SJSA1 (cell line): ENCODE measurements at places on chromosomes 3 and 15. TPM values are rescaled to one million over a fixed set of nuclear protein-coding genes. Genes with fewer than 3 reads are reported as not detected.

NR2F2 gene
- total RNA-seq: 9.8 and 14.0 TPM in 2 replicates

SLC2A2 gene
- not detected in 2 replicates for total RNA-seq

- peak; percentile 54 for DNase-seq
- peaks cover 68% of the 10 kb centered on the region for H3K36me3 ChIP-seq
- H3K4me3 ChIP-seq: no peak overlapping the region
- no peaks in the 10 kb centered on the region for H3K27me3 ChIP-seq
- peak overlapping the region; percentile 75 for H3K27ac ChIP-seq
These were observed 7.0 kb downstream of the GNAI2 start for GRCh38 chr3:50242851-50243542.

GABRB3 gene
- not detected in 2 replicates for total RNA-seq

DNA sequence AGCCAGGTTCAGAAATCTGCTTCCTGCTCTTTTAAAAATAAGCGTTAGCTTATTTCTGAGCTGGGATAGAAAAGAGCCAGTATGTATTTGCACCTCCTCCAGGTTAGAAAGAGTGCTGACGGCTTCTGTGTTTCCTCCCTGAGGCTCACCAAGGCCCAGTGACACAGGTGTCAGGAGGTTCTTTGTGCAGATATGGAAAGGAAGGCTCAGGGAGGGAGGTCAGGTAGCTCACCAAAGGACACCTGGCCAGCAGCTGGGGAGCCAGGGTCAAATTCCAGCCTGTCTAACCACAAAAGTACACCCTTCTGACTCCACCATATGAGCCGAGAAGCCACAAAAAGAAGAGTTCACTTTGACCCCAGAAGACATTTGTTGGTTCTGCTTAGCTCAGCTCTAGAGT, 201.0 kb upstream of the WNT5A start:
- H3K4me3 ChIP-seq: no peak overlapping the region
- no peak for DNase-seq
- no peak overlapping the region for H3K27ac ChIP-seq
- H3K36me3 ChIP-seq: no peaks in the 10 kb centered on the region
- peaks cover 24% of the 10 kb centered on the region for H3K4me1 ChIP-seq

DNA sequence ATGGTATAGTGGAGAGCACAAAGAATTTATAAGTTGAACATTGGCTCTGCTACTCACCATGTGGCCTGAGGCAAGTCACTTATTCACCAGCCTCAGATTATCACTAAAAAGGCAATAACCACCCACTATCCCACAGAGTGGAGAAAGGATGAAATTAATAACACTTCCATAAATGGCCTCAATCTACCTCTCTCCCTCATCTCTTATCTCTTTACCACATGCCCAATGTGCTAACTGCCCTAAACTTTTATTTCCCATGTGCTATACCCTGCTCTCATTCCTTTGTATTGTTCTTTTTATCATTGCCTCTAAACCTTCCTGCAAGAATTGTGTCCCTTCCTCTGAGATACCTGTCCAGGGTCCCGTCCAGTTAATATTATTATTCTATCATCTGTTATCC, 26.0 kb downstream of the SLC12A6 start:
- no peak for DNase-seq
- H3K4me1 ChIP-seq: no peaks in the 10 kb centered on the region
- no peak overlapping the region for H3K4me3 ChIP-seq
- H3K27me3 ChIP-seq: no peaks in the 10 kb centered on the region
- no peak overlapping the region for H3K27ac ChIP-seq

GRCh38 chr15:82549199-82549665, 9.0 kb upstream of the RPS17 start:
- H3K36me3 ChIP-seq: no peaks in the 10 kb centered on the region
- no peak overlapping the region for H3K27ac ChIP-seq
- H3K4me3 ChIP-seq: no peak overlapping the region
- H3K4me1 ChIP-seq: no peaks in the 10 kb centered on the region
- DNase-seq: no peak

DNA sequence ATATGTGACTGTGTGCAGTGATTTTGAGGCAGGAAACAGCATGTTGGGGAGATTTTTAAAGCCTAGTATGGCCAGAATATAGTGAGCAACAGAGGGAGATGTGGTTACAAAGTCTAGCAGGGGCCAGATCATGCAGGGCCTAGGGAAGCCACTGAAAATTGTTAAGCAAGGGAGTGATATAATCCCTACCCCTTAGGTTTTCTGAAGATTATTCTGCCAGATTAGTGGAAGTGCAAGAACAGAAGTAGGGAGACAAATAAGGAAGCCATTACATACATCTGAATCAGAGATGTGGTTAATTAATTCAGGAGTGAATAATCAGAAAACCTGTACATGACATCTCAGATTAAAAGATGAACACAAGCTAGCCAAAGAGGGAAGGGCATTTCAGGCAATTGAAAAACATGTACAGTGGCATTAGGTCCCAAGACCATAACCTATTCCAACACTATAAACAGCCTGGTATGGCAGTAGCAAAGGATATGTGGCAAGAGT, 54.8 kb downstream of the MSL2 start:
- peak overlapping the region; percentile 48 for H3K27ac ChIP-seq
- H3K4me1 ChIP-seq: peaks cover 28% of the 10 kb centered on the region
- no peak for DNase-seq
- H3K27me3 ChIP-seq: no peaks in the 10 kb centered on the region

GRCh38 chr15:98978153-98978552, 29.4 kb downstream of the PGPEP1L start:
- H3K36me3 ChIP-seq: no peaks in the 10 kb centered on the region
- H3K4me1 ChIP-seq: peaks cover 18% of the 10 kb centered on the region
- no peak overlapping the region for H3K27ac ChIP-seq
- H3K4me3 ChIP-seq: no peak overlapping the region
- peak; percentile 16 for DNase-seq
- H3K27me3 ChIP-seq: no peaks in the 10 kb centered on the region

HTD2 gene
- total RNA-seq: 6.8 and 16.3 TPM in 2 replicates
